Stimulated activated CD4-positive, alpha-beta T cell treated with anti-CD3 and anti-CD28 coated beads, Interleukin-15, amount 100 ng/mL, for 1 hour (primary cell): ENCODE measurements at places on chromosomes 2 and 18.

GRCh38 chr18:60413944-60414547, 41.5 kb upstream of the MC4R start:
- no peak for DNase-seq

GRCh38 chr2:41966431-41966893, 81.4 kb upstream of the PKDCC start:
- DNase-seq = no peak

- DNase-seq = no peak
Observed at GRCh38 chr18:75390854-75391253, 36.6 kb downstream of the SMIM21 start.

GRCh38 chr2:176184749-176185148, 3.7 kb upstream of the HOXD1 start:
- no peak for DNase-seq

GRCh38 chr2:137383391-137383790, 580.9 kb upstream of the HNMT start:
- no peak for DNase-seq
